OCI-LY7 (cell line): ENCODE measurements at places on chromosomes 5 and 9. TPM values are rescaled to one million over a fixed set of nuclear protein-coding genes. Genes with fewer than 3 reads are reported as not detected.

Gene BRD3OS
- total RNA-seq, result 13.7 and 16.4 TPM in 2 replicates

Gene ZER1
- 15.1 and 20.0 TPM in 2 replicates for total RNA-seq

Gene OMD
- total RNA-seq, result not detected in 2 replicates

Gene SV2C
- not detected in 2 replicates for total RNA-seq

Gene AJM1
- 4.6 and 5.1 TPM in 2 replicates for total RNA-seq

Gene BTNL3
- not detected in 2 replicates for total RNA-seq

Gene VAV2
- total RNA-seq, result 23.2 and 27.8 TPM in 2 replicates

Gene SPATA9
- total RNA-seq, result not detected in 2 replicates

Gene CEL
- total RNA-seq, result 1.4 and 1.8 TPM in 2 replicates

Gene SLC22A4
- not detected in 2 replicates for total RNA-seq

Gene ARHGEF37
- total RNA-seq, result 1.4 and 1.7 TPM in 2 replicates

Gene LHX2
- total RNA-seq, result not detected in 2 replicates

Gene PCDHGA12
- 3.0 and 3.4 TPM in 2 replicates for total RNA-seq

Gene PCDHA11
- not detected in 2 replicates for total RNA-seq

Gene STC2
- not detected in 2 replicates for total RNA-seq

Gene SLC6A18
- not detected in 2 replicates for total RNA-seq

Gene ITK
- total RNA-seq, result not detected in 2 replicates

Gene LCN15
- total RNA-seq, result not detected in 2 replicates

Gene TNC
- total RNA-seq, result not detected in 2 replicates

Gene ERAP2
- 19.5 and 26.2 TPM in 2 replicates for total RNA-seq

Gene KCNN2
- total RNA-seq, result not detected in 2 replicates

Gene DPYSL3
- not detected in 2 replicates for total RNA-seq

Gene MPDZ
- not detected in 2 replicates for total RNA-seq

Gene C6
- total RNA-seq, result not detected in 2 replicates

Gene POLR1E
- total RNA-seq, result 40.5 and 47.6 TPM in 2 replicates

Gene MEGF10
- not detected in 2 replicates for total RNA-seq

Gene TUBB4B
- 402 and 443 TPM in 2 replicates for total RNA-seq

Gene MOB3B
- 0.04 TPM in 1 of 2 replicates, not detected in the other for total RNA-seq

Gene C1QTNF2
- not detected in 2 replicates for total RNA-seq

Gene CD14
- 0.52 and 0.76 TPM in 2 replicates for total RNA-seq

Gene PTPN3
- total RNA-seq, result not detected in 2 replicates

Gene OBP2B
- total RNA-seq, result not detected in 2 replicates

Gene SHISAL2B
- total RNA-seq, result not detected in 2 replicates

Gene IGIP
- 4.9 and 5.5 TPM in 2 replicates for total RNA-seq

Gene CNTLN
- not detected in 2 replicates for total RNA-seq

Gene PTGES
- not detected in 2 replicates for total RNA-seq

Gene MTMR12
- 71.7 and 71.9 TPM in 2 replicates for total RNA-seq

Gene CEMIP2
- total RNA-seq, result 3.9 and 4.8 TPM in 2 replicates

Gene TMEM215
- not detected in 2 replicates for total RNA-seq

Gene FIBCD1
- not detected in 2 replicates for total RNA-seq

Gene PTGS1
- total RNA-seq, result 1.5 and 2.2 TPM in 2 replicates

Gene APBA1
- not detected in 2 replicates for total RNA-seq

Gene HSD17B4
- 99.9 and 145 TPM in 2 replicates for total RNA-seq

Gene CDKN2AIPNL
- 45.7 and 45.8 TPM in 2 replicates for total RNA-seq

Gene CYSTM1
- 21.4 and 23.8 TPM in 2 replicates for total RNA-seq

Gene HMMR
- 107 and 112 TPM in 2 replicates for total RNA-seq

Gene DMGDH
- 1.1 and 1.5 TPM in 2 replicates for total RNA-seq

Gene GABRG2
- total RNA-seq, result 1.2 TPM in 1 of 2 replicates, not detected in the other

Gene PCDHB10
- not detected in 2 replicates for total RNA-seq

Gene OR1Q1
- total RNA-seq, result not detected in 2 replicates
